ENCODE measurements at places on chromosomes 11 and 22.

DNA sequence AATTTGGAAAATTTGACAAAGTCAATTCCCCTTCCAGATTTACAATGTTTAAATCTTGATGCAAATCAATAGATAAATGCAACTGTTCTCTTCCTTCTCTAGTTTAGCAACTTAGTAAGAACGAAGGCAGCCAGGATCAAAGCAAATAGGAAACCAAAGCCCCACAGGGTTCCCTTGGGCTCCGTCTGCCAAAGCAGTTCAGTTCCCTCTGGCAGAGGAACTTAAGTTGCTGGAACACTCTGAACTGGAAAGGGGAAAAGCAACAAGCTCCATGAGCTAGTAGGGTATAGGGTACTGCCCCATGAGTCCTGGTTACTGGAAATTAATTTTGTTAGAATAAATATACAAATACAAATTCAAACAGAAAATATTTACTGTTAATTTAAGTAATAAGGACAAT lies 91.3 kb downstream of the RELT start:
- no peak for DNase-seq

DNA sequence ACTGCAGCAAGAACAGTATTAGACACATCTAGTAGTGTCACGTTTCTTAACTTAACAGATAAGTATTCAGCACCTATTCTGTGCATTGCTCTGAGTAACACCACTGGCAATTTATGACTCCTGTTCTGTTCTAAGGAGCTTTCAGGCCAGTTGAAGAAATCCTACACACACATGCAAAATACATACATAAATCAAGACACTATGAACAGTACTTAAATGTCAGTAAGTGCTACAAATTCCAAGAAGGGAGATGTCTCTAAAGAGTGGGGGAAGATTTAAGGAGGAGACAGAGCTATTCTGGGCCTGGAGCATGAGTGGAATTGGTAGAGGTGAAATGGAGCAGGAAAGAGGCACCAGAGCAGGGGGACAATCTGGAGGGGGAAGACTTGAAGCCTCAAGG lies 46.2 kb upstream of the CLMP start:
- DNase-seq, result no peak

GRCh38 chr11:17639091-17639490 lies 80.3 kb upstream of the MYOD1 start:
- DNase-seq, result no peak

GRCh38 chr11:92272651-92273050 lies 48.0 kb downstream of the FAT3 start:
- DNase-seq, result no peak

GRCh38 chr22:44754998-44755397 lies 2.6 kb downstream of the ARHGAP8 start:
- DNase-seq, result no peak

All from NCI-H1436 (cell line).